ENCODE measurements at places on chromosomes 11 and 22.

DNA sequence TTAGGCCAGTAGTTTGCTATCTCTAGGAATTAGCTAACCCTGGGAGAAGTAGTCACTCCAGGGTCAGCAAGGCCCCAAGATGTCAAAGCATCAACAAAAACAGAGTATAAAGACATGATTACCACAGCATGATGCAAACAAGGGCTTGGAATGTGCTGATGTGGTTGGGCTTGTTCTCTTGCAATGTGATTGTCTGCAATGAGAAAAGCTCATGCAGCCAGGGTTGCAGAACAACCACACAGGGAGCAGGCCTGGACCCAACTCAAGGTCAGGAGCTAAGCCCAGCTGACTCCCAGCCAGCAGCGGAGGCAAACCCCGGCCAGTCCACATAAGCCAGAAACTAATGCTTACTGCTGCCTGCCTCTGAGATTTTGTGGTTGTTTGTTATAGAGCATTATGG, 132.4 kb upstream of the ZC3H12C start:
- no peak for DNase-seq

- DNase-seq: no peak
Measured at GRCh38 chr11:90656171-90656570, 433.3 kb upstream of the CHORDC1 start.

- DNase-seq: no peak
Measured at GRCh38 chr11:122872046-122872445, 10.5 kb upstream of the JHY start.

DNA sequence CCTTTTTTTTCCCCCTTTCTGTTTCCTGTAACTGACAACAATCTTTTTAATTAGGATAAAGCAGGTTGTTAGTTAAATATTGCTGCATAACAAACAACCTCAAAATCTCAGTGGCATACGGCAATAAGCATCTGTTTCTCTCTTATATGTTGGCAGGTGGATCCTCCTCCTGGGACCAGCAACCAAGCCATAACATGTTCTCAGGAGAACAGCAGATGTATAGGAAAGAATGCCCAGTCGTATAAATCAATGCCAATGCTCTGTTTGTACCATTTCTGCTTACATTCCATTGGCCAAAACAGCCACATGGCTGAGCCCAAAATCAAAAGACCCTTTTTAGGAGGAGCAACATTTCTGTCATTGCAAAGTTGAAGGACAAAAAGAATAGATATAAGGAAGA, 445.7 kb downstream of the AASDHPPT start:
- DNase-seq: no peak

DNA sequence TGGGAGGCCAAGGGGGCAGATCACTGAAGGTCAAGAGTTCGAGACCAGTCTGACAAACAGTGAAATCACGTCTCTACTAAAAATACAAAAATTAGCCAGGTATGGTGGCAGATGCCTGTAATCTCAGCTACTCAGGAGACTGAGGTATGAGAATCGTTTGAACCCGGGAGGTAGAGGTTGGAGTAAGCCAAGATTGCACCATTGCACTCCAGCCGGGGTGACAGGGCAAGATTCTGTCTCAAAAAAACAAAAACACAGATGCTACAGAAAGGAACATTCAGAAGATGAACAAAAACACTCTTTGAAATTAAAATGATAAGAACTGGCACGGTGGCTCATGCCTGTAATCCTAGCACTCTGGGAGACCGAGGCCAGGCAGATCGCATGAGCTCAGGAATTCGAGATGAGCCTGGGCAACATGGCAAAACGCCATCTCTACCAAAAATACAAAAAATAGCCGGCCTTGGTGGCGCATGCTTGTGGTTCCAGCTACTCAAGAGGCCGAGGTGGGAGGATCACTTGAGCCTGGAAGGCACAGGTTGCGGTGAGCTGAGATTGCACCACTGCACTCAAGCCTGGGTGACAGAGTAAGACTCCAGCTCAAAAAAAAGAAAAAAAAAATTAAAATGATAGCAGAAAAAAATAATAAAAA, 8.5 kb downstream of the RAB6A start:
- no peak for DNase-seq

- no peak for DNase-seq
Measured at GRCh38 chr11:94721565-94722292, 46.4 kb upstream of the AMOTL1 start.

DNA sequence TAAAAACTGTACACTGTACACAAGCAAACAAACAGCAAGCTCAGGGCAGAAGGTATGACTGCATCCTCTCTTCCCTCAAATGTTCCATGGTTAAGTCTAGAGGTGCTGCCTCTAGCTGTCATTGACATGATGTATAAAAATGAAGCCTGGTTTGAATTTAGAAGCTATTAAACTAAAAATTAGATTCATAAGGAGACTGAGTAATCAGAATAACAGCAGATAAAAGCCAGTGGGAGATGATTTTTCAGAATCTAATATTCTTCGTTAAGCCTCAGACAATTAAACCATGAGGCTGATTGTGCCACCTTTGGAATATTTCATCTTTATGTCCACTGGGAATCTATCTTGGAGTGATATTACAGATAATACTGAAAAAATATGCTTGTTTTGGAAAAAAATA, 101.4 kb upstream of the ZC3H12C start:
- no peak for DNase-seq

GRCh38 chr22:27809700-27810608, 8.4 kb upstream of the MN1 start:
- no peak for DNase-seq

DNA sequence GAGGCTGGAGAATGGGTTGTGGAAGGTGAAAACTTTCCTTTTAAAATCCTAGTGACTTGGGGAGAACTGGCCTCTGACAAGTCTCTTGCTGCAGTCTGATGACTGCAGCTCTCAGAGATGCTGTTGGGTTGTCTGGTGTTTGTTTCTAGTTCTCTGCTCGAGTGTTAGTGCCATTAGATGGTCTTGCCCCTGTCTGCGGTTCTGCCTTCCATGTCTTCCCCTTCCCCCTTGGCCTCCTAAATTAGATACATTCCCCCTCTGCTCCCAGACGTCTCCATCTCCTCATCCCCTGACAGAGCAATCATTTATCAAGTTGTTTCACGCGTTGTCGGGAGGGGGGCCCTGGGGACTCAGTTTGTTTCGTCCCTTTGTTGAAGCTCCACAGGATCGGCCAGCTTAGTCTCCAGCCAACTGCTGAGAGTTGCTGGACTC, 67.7 kb downstream of the CECR2 start:
- no peak for DNase-seq

DNA sequence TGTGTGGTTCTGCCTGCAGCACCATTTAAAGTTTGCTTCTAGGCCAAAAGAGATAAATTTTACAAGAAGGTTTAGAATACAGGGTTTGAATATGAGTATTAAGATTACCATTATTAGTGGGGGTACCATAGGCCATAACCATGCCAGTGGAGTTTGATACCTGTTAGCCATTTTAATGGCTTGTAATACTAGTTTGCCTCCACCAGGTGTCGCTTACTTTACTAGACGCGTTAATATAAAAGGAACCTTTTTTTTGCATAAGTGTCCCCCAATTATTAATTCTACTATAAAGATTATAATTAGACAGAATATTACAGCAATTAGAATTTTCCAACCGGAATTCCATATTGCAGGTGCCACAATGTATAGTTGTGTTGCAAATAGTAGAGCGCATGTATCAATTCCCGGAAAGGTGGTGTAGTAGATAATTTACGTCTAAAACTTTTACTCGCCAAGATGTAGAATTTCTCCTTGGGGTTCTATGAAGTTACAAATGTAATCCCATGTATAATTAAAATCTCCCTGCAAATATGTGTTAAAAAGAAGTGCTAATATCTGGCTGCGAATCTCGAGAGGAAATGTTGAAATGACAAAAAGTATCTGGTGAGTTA, 16.1 kb downstream of the MS4A6E start:
- peak; percentile 22 for DNase-seq

GRCh38 chr22:41274856-41275255, 11.1 kb downstream of the RANGAP1 start:
- DNase-seq: no peak

DNA sequence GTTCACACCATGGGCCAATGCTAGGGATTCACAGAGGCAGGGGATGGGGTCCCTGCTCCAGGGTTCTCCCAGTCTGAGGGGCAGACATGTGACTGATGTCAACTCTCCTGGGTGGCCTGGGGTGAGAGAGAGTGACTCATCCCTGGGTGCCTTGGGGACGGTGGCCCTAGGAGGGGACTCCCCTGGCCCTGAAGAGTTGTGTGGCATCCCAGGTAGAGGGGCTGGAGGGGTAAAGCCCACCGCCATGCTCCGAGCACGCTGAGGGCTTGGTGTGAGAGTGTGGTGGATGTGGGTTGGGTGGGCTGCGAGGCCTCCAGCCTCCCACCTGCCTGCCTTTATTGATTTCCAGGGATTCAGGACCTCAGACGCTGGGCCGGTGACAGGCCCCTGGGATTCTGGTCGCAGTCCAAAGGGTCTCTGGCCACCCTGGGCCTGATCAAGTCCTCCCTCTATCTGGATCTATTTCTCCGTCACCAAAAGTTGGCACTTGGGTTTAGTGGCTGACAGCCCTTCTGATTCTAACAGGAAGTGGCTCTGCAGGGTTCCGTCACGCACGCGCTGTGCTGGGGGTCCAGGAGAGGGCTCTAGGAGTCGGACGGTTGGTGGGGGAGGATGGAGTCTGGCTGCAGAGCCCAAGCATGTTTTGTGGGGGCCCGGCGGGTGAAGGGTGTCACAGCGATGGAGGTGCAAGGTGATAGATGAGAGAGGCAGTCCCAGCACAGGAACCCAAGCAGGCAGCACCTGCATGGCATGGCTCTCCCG, 27.3 kb upstream of the WNT7B start:
- no peak for DNase-seq

GRCh38 chr11:10751581-10751940, 515 bp downstream of the CTR9 start:
- no peak for DNase-seq
